ENCODE measurements at places on chromosomes 3 and 15.
A peak's percentile ranks its signal among the peaks of the same experiment; 100 is the strongest.

DNA sequence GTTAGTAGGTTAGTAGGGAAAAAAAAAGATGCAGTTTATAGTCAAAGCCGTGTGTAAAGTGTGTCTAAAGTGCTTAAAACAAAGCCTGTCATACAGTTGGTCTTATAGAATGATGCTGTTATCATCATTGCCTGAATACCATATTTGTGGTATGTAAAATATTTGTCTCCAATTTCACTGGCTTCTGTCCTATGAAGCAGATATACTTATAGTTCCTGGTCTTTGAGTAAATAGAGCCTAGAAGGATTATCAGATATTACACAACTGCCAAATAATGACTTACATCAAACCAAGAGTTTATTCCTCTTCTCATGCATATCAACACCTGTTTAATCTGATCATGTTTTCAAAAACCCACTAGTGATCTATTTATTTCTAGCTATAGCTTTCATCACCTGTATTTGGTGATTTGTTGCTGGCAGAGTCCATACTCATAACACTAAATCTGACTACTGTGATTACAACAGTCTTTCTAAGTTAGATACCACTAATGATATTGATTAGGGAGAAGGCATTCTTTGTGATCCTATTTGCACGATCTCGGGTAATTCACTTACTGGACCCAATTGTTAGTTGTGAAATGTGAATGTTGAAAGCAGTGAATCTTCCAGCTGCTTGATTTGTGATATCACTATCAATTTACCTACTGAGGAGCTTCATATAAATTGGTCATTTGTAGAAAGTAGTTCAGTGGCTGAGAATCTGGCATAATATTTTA is 413.7 kb downstream of the LPP start:
- DNase-seq: no peak

DNA sequence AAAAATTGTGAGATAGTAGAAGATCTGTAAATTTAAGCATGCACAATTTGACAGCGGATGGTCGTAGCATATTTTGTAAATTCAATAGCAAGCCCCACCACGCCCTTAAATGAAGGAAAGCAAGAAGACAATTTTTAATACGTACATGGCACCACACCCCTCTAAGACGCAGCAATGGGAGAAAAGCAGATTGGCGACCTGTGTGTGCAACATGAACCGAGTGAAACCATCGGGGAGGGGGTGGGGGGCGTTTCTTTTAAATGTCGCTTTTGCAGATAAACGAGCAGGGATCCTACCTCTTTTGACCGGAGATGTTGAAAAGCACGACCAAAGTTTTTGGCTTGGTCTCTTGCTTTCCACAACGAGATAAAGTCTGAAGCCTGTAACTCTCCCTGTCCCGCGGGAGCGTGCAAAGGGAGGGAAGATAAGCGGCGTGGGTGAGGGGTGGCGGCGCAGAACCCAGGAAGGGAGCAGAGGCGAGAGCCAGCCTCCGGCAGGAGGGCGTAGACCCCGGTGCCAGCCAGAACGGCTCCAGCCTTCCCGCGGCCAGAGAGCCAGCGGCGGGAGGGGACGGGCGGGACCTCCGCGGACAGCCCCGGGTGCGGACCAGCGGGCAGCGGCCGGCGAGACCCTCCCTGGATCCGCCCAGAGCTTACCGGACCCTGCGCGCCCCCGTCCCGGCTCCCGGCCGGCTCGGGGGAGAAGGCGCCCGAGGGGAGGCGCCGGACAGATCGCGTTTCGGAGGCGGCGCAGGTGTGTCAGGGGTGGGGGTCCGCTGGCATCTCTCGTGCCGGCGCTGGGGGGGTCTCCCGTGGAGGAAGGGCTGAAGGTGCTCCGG is at the start of gene CHL1:
Gene CHL1 (plus strand): TSS at position 453 of the 838 bp plus-strand sequence. CDS start 123,014 bp downstream, outside the sequence.
- DNase-seq: no peak

DNA sequence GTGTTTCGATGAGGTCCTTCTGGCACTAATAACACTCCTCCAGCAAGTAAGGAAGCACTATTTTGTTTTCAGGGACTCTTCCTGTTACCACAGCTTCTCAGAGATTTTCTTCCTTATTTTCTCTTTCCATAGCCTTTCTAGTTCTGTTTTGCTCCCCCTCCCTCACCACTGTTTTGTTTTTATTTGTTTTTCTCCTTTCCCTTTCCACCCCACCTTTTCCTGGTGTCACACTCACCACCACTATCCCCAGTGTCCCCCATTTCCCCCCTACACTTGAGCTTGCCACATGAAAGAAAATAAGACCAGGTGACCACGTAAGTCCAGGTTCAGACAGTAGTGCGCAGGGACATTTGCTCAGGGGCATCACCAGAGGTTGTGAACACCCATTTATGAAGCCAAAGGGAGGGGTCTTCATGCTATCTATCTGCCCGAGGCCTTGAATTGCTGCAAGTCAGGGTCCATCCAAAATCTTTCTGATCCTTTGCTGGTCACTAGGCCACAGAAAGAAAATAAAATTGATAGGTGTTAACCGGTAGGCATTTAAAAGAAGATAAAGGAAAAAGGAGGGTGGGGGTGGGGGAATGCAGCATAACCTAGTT is 1.4 kb upstream of the RFTN1 start:
- DNase-seq: no peak

DNA sequence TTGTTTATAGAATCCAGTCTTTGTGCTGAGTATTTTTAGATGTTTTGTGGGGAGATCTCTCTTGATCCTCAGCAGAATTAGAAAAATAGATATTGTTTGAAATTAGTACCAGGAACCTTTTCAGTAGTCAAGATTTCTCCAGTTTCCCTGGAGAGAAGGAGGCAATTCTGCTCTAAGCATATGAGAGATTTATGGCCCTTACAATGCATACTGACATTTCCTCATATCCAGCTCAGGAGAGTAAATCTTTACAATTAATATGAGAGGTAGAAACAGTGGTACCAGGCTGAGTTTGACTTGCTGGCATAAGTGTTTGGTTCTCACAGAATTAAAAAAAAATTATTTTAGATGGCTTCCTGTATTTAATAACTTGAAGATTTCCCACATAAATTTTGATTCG is 239.1 kb upstream of the SGO1 start:
- no peak for DNase-seq

GRCh38 chr15:58296276-58296675 is 135.5 kb upstream of the LIPC start:
- DNase-seq: no peak

DNA sequence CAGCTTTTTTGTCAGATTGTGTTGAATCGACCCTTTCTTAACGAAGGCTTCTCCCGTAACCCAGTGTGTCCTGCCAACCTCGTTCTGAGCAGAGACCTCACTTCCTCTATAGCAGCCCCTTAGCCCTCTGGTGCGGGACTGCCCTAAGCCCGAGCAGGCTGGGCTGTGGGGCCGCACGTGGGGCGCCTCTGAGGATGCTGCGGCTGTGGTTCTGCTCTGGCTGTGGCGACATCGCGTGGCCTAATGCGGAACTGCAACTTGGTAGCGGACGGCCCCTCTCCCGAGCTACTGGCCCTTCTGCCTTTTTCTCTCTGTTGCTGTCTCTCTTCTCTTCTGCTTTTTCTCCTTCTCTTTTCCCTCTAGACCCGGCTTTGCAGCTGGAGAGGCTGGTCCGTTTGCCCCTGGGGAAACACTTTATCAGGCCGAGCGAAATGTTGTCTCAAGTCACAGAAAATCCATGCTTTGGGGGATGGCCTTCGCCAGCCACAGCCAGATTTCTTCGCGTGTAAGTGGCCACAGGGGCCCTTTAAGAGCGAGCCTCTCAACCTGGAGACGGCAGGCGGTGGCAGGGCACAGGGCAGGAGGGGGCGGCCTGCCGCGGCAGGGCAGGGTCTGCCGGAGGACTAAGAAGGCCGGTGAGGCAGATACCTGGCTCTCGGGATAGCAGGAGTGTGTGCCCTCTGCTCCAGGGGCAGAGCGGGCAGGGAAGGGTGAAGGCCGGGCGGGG is 19.4 kb upstream of the KIF23 start:
- peak; percentile 74 for DNase-seq

- peak; percentile 71 for DNase-seq
These were observed 108.0 kb downstream of the IL1RAP start for GRCh38 chr3:190621927-190622326.

DNA sequence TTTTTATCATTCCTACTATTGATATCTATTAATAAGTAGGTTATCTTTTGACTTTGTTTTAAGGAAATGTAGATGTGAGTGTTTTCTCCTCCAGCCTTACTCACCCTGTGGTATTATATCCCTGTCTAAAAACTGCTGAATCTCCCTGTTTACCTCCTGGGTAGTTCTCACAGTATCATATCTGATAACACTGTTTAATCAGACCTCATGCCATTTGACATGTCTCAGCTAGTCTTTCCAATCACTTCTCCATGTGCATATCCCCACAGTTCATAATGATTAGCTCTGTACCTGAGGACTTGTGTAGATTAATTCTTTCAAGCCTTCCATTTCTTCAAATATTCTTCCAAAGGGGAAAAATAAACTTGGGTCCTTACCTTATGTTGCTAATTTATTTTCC is 30.7 kb downstream of the DUOX2 start:
- DNase-seq: no peak

DNA sequence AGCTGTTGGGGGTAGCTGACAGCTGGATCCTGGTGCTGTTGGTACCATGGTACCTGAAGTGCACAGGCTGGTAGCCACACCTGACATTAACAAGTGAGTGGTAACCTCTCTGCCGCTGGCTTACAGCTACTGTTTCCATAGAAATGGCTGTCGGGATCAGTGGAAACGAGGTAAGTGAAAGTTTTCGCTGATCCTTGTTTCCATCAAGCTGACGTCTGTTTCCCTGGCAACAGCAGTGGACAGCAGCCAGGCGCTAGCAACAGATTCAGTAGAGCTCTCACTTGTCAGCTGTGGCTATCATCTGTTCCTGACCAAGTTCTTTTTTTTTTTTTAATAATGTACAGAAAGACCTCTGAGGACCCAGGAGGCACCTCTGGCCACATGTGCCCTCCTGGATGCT is 166.2 kb downstream of the CHDH start:
- no peak for DNase-seq

Data from inflammatory macrophage (primary cell).